ENCODE measurements at places on chromosomes 5 and 9. TPM values are rescaled to one million over a fixed set of nuclear protein-coding genes. Genes with fewer than 3 reads are reported as not detected.

The TXNDC8 gene
- not detected for total RNA-seq

The PIP5KL1 gene
- 3.7 TPM for total RNA-seq

The NRARP gene
- total RNA-seq: 1.8 TPM

The FRRS1L gene
- total RNA-seq: 0.13 TPM

The KIAA0825 gene
- total RNA-seq: 2.2 TPM

The SAXO1 gene
- total RNA-seq: not detected

The KLF9 gene
- total RNA-seq: 43.1 TPM

The GFPT2 gene
- total RNA-seq: 25.4 TPM

The LYSMD3 gene
- total RNA-seq: 13.7 TPM

The HACD4 gene
- 5.3 TPM for total RNA-seq

The FOXD1 gene
- 18.0 TPM for total RNA-seq

The TRMT10B gene
- total RNA-seq: 2.6 TPM

Data from epithelial cell of alveolus of lung (primary cell).